ENCODE measurements at places on chromosomes 6 and 20.

DNA sequence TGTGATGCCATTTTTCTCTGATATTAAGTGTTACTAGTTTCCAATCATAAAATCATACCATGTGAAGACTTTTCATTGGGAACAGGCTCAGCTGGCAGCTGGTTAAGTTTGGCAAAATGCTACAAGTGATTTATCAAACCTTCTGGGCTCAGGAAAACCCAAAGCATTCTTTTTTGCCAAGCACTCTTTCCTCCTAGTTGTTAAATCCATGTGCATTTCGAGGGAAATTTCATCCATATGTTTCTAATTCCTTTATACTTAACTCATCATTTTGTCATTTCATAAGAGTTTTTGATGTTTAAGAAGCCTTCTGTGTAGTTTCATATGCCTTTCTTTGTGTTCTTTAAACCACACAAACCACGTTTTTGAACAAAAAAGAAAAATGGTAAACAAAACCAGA, 217.6 kb upstream of the PDE10A start:
- DNase-seq: no peak

DNA sequence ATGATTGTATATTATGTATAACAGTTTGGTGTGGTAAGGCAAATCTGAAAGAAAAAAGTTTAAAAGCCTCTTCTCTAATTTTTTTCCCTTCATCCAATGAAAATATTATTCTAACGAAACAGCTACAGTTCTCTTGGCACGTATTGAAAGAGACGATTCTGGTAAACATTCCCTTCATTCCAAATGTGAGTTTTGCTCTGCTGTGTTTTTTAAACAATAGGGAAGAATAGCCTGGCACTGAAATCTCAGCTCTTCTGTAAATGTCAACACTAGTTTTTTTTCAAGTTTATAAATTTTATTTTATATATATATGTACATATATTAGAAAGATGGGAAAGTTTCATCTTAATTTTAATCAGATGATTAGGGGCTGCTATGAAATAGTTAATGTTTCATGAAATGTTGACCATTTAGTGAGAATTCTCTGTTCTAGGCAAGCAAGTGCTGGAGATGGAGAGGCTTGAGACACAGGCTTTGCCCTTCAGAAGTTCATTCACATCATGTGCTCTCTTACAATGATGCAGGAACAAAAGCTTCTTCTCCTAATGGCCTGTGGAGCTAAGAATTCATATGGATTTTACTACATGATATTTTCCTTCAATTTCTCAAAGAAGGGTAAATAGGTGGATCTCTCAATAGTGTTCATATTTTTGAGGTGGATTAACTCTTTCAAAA, 4.1 kb downstream of the PAQR8 start:
- DNase-seq: no peak

- peak; percentile 94 for DNase-seq
Measured at GRCh38 chr6:108200631-108201030, 34.8 kb downstream of the NR2E1 start.

DNA sequence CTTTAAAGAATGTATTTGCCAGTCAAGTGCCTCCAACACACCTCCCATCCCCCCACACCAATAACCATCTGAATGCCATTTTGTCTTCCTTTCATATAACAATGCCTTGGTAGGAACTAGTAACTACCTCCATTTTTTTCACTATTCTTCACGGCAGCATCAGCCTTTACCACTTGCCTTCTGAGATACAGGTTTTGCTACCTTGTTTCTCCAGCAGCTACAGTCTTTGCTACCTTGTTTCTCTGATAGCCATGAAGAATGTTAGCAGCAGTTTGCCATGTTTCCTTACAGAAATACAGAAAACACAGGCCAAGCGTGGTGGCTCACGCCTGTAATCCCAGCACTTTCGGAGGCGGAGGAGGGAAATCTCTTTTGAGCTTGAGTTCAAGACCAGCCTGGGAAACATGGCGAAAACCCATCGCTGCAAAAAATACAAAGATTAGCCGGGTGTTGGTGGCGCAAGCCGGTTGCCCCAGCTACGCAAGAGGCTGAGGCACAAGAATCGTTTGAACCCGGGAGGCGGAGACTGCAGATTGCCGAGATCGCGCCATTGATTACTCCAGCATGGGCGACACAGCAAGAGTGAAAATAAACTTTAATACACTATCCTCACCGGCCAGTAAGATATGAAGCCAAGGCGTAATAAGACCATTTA, 100.9 kb downstream of the HFE start:
- no peak for DNase-seq

- DNase-seq: no peak
Measured at GRCh38 chr6:168152306-168152963, 73.4 kb upstream of the FRMD1 start.

DNA sequence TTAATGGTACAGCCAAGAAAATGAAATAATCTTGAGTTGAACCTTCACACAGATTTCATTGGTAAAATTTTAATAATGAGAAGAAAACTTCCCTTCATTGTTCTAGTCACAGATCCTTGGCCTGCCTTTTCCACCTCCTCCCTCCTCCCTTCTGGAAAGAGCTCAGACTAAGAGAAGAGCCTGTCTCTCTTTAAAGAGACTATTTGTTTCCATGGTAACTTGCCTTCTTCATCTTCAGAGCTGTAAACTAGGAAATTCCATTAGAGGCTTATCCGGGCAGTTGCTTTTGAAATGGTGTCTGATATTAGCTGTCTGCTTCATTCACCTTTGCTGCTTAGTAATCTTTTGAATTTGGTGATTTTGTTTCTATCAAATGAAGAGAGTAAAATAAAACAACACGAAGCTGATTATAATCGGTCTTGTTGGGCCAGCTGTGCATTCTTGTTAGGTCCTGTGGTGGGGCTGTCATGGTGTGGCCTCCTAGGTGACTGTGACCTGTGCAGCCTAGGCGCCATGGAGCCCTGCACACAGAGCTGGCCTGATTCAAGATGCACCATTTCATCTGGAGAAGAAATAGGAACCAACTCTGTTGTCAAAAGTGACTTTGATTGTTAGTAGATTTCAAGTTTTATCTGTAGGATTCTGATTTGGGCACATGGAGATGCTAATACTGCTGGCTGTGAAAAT, 96.7 kb downstream of the MAP3K7 start:
- DNase-seq: no peak

- no peak for DNase-seq
Measured at GRCh38 chr6:137206577-137206976, 12.6 kb downstream of the IFNGR1 start.

GRCh38 chr6:89727501-89727900, 89.0 kb upstream of the LYRM2 start:
- no peak for DNase-seq

DNA sequence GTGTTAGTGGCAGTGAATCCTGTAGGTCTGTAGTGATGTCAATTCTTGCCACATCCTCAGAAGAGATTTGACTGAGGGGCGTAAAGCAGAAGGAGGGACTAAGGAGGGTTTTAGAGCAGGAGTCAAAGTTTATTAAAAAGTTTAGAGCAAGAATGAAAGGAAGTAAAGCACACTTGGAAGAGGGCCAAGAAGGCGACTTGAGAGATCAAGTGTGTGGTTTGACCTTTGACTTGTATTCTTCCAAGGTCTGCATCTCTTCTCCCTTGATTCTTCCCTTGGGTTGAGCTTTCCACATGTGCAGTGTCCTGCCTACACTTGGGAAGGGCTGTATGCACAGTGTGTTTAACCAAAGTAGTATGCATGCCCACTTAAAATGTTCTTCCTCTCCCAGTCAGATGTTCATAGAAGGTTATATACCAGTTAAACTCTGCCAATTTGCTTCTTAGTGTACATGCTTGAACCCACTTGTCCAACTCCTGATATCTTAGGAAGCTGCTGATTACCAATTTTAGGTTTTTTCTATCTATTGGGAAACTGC, 627.6 kb downstream of the MMUT start:
- DNase-seq: no peak

DNA sequence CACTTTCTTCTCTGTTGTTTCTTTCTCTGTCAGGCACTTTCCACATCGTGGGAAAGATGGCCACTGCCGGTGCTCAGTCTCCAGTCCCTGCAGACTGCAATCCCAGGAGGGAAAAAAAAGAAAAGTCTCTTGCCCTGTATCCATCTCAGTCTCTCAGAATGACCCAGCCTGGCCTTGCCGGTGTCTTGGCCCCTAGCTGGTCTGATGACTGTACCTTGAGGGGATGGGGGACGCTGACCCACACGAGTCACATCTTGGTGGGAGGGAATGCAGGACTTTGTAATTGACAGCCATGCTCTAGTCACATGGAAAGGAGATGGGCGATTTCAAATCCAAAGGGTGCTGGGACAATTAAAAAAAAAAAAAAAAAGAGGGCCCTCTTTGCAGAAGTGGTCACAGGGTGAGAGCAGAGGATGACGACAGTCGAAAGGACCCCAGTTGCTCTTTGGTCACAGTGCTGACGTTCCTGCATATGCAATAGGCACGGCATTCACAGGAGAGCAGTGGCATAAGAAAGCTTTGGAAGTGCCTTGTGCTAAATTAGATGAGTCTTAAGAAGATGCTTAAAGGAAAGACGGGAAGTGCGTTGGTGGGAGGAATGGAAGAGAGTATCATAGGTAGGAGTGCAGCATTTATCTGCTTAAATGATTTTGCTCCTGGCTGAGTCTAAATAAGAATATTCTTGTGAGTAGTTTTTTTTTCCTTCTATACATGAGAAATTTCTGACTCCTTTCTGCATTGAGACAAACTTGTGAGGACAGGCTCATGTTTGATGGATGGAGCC, 63.9 kb upstream of the AKAP12 start:
- no peak for DNase-seq

DNA sequence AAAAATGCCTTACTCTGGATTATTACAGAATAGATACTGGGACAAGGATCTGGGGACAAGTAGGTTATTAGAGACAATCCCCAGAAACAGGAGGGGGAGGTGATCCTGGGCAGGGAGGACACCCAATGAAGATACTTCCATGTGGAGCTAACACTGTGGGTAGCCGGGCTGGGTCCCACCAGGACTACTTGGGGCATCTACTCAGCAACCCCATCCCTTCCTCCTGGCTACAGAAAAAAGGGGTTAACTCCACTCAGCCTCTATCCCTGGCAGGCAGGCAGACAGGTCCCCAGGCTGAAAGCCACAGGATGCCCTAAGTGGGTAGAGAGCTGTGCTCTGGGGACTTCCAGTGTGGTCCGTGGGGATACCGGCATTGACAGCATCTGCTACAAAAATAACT, 68.0 kb upstream of the NXT1 start:
- DNase-seq: no peak

DNA sequence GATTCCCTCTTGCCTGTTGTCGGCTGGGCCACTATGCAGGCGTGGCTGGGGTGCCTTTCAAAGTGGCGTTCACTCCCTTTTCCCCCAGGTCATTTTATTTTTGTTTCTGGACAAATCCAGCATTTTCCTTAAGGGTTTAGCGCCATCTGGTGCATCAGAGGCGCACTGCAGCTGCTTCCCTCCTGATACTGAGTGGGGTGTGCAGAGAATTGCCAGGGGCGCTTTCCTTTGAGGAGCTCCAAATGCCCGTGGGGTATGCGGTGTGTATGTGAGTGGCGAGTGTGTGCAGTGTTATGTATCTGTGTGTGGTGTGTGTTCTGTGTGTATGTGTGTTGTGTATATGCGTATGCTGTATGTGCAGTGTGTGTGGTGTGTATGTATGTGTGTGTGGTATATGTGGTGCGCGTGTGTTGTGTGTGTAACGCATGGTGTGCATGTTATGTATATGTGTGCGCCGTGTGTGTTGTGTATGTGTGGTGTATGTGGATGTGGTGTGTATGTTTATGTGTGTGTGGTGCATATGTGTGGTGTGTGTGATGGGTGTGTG, 100.1 kb upstream of the AGPAT4 start:
- peak; percentile 38 for DNase-seq

DNA sequence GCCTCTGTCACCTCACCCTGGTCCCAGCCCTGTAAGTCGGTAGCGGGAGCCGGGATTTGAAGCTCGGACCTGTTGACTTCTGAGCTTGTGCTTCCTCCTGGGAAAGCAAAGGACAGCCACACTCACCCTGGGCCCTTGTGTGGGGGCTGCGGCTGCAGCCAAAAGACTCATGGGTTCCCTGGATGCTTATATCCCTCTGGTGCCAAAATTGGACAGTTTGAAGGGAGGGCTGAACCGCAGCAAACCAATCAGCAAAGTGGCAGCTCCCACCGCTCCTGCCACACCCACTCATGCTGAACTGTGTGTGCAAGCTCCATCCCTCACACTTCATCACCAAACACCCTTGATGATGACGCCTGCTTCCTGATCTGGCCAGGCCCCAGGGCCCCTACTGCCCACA, 3.9 kb upstream of the CCN5 start:
- DNase-seq: no peak

DNA sequence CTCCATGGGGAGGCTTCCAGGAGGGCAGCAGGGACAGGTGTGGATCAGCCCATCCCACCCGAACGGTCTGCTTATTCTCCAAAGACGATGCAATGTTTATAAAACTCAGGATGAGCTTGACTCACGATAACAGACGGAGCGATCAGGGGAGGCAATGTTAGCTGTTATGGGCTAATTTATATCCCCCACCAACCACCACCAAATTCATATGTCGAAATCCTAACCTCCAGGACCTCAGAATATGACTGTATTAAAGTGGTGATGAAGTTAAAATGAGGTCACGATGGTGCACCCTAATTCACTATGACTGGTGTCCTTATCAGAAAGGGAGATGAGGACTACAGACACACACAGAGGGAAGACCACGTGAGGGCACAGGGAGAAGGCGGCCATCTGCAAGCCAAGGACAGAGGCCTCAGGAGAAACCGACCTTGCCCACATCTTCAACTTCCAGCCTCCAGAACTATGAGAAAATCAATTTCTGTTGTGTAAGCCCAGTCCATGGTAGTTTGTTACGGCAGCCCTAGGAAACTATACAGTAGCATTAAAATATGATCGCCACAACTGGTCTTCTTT, 7.0 kb downstream of the ADTRP start:
- peak; percentile 68 for DNase-seq

DNA sequence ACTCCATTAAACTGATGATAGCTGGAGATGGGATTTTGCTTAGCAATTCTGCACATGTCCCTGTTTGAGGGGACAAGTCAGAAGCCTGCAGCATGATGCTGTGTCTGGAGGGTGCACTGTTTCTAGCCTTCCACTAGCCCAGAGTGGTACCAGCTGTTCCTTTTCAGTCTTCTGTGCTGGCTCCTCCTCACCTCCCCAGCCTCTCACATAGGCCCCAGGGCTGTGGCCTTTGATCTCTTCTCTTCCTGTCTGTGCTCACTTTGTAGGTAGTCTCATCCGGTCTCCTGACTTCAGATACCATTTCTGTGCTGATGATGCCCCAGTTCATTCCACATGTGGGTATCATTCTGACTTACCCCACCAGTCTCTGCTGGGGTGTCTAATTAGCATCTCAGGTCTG, 126.3 kb downstream of the HIVEP1 start:
- DNase-seq: no peak

GRCh38 chr6:166499350-166500163, 86.9 kb downstream of the RAMACL start:
- DNase-seq: no peak

DNA sequence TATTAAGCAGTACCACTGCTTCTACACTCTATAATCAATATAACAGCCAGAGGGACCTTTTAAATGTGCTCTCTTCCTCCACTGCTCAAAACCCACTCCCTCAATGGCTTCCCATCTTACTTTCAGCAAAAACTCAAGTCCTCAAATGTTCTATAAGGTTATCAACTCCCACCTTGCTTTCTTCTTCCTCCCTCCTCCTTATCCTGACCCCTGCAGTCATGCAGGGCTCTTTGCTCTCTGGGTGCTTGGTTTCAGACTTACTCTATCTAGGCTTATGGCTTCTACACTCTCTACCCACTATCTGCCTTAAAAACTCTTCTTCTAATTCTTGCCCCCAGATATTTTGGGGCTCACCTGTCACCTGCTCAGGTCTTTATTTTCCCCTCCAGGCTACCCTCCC, 5.3 kb downstream of the ARHGAP18 start:
- DNase-seq: no peak

GRCh38 chr20:62131560-62132320, 9.5 kb downstream of the LSM14B start:
- no peak for DNase-seq

GRCh38 chr20:56430461-56430860, 18.4 kb downstream of the CASS4 start:
- DNase-seq: no peak
